Hair follicle dermal papilla cell (primary cell): ENCODE measurements at places on chromosomes 4 and X. TPM values are rescaled to one million over a fixed set of nuclear protein-coding genes. Genes with fewer than 3 reads are reported as not detected.

Gene RNF212
- 1.6 and 3.4 TPM in 2 replicates for total RNA-seq

Gene SMR3B
- total RNA-seq = not detected in 2 replicates

Gene OPRPN
- total RNA-seq = not detected in 2 replicates

Gene SLC7A11
- 43.5 and 67.0 TPM in 2 replicates for total RNA-seq

Gene AIFM1
- 9.1 and 11.4 TPM in 2 replicates for total RNA-seq

Gene ADRA2C
- 0.49 TPM in 2 replicates for total RNA-seq

Gene AFF2
- 0.97 and 2.4 TPM in 2 replicates for total RNA-seq

Gene HPGDS
- total RNA-seq = not detected in 2 replicates

Gene GAGE1
- not detected in 2 replicates for total RNA-seq

Gene VCX3A
- 0.16 TPM in 1 of 2 replicates, not detected in the other for total RNA-seq

Gene CT55
- not detected in 2 replicates for total RNA-seq

Gene STS
- 10.7 and 11.5 TPM in 2 replicates for total RNA-seq

Gene AMBN
- not detected in 2 replicates for total RNA-seq
